Activated T-helper 1 cell treated with Interleukin-2 at 50 U/mL for 16 hours (primary cell): ENCODE measurements at places on chromosomes 7 and 10.

GRCh38 chr7:87566311-87566900 is 34.3 kb downstream of the ABCB1 start:
- no peak for DNase-seq

DNA sequence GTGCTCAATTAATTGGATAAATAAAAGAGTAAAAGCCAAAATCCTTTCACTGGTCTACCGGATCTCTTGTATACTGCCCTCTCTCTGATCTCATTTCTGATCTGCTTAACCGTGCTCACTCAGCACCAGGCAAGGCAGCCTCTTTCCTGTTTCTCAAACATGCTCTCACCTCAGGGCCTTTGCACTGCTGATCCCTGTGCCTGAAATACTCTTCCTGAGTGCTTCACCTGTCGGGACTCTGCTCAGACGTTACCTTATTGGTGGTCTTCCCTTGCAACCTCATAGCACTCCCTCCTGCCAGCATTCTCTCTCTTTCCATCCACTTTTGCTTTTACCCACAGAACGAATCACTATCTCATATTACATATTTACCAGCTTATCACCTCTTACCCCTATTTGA is 55.6 kb downstream of the NPY start:
- DNase-seq = no peak

DNA sequence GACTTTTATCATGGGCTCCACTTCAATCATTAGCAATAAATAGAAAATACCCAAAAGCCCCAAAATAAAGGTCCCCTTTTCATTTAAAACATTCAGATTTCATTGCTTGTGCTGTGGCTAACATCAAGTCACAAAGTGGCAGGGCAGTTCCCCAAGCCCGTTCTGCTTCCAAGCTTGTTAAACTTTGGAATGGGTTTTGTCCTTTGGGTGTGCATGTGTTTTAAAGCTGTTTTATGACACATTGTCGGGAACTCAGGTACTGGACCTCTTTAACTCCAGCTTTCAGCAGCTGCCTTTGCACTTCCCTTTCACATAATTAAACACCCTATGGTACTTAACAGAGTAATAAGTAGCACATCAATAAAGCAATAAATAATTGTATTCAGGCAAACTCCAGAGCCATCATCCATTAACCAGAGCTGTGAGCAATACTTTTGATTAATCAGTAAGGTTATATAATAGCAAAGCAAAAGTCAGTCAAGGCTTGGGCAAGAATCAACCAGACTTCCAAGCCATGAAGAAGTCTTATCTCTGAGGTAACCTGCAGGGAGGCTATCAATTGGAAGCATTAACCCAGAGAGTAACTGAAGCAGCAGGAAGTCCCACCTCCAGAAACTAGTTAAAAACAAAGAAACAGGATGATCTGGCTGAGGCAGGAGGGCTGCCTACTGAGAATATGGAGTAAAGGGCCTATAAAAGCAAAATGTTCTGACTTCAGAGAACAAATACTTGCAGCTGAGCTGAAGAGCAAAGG is 56.1 kb upstream of the ARID5B start:
- DNase-seq = no peak

GRCh38 chr7:44102846-44103565 is 1.1 kb upstream of the AEBP1 start:
- no peak for DNase-seq

DNA sequence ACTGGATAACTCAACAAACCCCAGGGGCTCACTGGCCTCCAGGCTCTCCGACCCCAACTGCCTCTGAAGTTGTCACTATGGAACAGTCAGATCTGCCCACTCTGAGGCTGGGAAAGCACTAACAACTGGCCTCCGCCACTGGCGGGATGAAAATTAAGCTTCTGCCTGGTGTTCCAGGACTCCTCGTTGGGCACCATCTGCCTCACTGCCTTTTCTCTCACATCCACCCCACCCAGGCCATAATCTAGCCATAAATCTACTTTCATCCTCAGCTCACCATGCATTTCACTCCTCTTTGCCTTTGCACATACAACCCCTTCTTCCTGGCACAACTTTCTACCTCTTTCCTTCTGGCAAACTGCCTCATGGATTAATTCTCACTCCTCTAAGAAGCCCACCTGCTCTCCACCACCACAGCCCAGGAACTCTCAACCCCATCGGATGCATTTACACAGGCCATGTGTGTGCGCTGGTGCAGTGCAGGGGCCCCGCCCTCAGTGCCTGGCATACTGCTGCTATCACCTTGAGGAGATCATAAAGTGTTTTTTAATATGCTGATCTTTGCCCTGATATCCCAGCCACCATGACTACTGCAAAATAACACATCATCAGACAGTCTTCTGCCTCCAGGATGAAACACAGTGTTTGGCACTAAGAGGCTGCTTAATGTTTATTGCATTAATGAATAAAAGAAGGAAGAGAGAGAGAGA is 4.0 kb downstream of the CDHR1 start:
- DNase-seq = no peak

- no peak for DNase-seq
Measured at GRCh38 chr10:46294641-46295220, 7.9 kb downstream of the ANTXRL start.

- DNase-seq = no peak
Measured at GRCh38 chr10:98659951-98660350, 213.2 kb upstream of the HPS1 start.

GRCh38 chr10:21049482-21049881 is 152.4 kb upstream of the NEBL start:
- no peak for DNase-seq

GRCh38 chr10:17533731-17534130 is 79.3 kb upstream of the ST8SIA6 start:
- no peak for DNase-seq

DNA sequence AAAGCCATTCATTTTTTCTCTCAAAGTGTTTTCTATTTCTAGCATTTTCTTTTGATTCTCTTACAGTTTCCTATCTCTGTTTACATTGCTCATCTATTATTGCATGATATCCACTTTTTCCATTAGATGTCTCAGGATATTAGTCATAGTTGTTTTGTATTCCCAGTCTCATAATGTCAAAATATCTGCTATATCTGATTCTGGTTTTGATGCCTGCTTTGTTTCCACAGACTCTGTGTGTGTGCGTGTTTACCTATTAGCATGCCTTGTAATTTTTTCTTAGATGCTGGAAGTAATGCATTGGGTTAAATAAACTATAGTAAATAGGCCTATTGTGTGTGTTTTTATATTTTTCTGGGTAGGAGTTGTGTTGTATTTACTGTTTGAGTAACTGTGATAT is 1126.3 kb downstream of the SORCS1 start:
- DNase-seq = no peak

DNA sequence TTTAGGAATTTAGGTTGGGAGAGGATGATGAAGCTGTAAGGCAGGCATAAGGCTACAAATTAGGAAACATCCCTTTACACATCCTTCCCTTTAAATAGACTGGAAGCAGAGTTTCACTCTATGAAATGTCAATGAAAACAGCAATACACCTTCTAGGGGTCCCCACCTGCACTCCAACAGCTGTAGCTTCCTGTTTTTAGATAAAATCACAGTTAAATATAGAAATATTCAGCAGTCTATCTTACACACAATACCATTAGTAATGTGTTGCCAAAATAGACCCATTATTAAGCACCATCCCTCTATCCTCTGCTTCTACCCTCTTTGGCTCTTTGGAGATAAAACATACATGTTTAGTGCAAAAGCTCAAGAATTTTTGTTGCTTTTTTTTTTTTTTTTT is 237.4 kb downstream of the PCLO start:
- no peak for DNase-seq

- DNase-seq = no peak
Measured at GRCh38 chr10:132770061-132771021, 15.6 kb downstream of the NKX6-2 start.

DNA sequence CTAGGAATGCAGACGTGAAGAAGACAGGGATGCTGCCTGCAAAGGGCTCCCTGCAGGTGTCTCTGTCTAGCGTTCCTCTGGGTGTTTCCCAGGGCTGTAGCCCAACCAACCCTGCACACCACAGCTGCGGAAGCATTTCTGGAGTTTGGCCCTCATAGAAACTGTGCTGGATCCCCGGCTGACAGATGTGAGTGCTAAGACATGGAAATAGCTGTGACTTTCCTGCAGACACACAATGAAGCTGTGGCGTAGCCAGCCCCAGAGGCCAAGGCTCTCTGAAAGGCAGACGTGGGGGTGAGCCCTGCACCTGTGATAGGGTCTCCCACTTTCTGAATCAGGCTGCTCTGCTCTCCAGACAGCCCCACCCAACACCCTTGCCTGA is 44.8 kb downstream of the ADCYAP1R1 start:
- DNase-seq = no peak

DNA sequence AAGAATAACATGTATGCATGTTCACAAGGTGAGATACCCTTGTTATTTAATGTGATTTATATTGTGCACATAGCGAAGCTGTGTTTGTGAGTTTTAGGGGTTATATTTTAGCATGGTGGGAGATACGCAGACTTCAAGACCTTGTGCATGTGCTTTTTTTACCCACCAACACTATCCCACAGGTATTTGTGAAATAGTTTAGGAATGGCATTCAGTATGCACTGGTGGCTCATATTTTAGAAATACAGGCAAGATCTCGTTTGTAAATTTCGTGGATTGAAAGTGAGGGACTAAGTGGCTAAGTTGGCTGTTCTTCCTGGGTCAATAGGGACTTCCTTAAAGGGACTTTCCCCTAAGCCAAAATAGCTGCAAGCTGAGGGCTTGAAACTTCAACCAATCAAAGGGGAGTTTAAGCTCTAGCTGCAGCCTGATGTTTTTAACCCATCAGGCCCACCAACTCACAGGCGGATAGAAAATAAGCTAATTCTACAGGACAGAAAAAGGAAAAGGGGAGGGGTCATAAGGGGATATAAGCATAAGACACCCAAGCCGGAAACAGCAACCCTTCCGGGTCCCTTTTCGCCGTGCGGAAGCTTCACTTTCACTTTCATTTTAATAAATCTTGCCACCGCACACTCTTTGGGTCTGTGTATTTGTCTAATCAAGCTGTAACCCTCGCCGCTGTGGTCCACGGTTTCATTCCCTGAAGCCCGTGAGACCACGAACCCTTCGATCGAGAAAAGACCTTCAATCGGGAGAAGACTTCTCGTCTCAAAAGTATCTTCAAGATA is 291.0 kb downstream of the GPR158 start:
- DNase-seq = no peak

- no peak for DNase-seq
Measured at GRCh38 chr10:120367341-120367740, 89.7 kb upstream of the PLPP4 start.

DNA sequence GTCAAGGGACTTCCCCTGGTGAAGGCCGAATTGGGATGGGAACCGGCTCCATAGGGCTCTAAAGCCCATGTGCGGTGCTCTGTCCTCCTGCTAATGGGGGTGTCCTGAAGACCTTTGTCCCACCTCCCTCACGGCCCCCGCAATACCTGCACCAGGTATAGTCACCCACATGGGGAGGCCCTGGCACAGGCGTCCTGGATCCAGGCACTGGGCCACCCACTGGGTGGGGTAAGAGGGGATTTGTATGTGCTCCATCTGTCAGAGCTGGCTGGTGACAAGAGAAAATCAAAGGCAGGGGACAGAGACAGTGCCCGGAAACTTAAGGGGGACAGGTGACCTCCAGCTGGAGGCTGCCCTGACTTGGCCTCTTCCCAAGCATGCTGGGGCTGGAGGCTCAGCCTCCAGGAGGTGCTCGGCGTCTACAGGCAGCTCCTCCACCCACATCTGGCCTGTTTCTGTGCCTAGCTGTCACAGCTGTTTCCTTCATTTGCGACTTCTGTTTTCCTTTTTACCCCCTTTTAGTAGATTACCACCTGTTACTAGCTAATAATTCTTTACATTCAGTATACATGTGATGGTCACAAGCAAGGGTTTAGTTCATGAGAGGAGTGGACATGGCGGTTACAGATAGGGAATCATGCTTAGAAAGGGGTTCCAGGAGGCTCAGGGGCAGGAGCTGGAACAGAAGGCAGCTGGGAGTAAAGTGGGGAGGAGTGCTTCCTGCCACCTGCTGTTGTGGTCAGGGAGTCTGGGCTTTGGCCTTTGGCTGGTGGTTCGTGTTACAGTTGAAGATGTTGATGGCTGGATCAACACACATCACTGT is 2.3 kb upstream of the CUZD1 start:
- no peak for DNase-seq

GRCh38 chr10:44780426-44780825 is 130.7 kb upstream of the TMEM72 start:
- DNase-seq = no peak

GRCh38 chr10:36888925-36889573 is 236.3 kb upstream of the ANKRD30A start:
- no peak for DNase-seq

DNA sequence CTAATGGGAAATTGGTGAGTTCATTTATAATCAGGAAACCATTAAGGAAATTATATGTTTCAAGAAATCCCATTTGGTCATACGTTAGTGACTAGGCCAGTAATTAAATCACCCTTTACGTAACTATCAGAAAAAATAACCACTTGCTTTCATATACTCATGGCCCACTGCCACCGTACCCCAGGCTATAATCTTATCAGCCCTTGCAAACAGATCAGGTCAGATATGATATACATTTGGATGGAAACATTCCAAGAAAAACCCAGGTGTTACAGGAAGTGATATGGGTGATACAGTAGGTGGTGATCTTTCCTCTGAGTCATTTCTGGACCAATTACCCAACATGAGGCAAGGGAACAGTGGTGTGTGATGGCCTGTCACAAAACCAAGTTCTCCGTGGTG is 481.0 kb upstream of the SEMA3A start:
- no peak for DNase-seq

- DNase-seq = no peak
Measured at GRCh38 chr7:47931005-47932004, 17.0 kb downstream of the PKD1L1 start.

- DNase-seq = no peak
Measured at GRCh38 chr7:8515640-8516185, 82.3 kb downstream of the NXPH1 start.

DNA sequence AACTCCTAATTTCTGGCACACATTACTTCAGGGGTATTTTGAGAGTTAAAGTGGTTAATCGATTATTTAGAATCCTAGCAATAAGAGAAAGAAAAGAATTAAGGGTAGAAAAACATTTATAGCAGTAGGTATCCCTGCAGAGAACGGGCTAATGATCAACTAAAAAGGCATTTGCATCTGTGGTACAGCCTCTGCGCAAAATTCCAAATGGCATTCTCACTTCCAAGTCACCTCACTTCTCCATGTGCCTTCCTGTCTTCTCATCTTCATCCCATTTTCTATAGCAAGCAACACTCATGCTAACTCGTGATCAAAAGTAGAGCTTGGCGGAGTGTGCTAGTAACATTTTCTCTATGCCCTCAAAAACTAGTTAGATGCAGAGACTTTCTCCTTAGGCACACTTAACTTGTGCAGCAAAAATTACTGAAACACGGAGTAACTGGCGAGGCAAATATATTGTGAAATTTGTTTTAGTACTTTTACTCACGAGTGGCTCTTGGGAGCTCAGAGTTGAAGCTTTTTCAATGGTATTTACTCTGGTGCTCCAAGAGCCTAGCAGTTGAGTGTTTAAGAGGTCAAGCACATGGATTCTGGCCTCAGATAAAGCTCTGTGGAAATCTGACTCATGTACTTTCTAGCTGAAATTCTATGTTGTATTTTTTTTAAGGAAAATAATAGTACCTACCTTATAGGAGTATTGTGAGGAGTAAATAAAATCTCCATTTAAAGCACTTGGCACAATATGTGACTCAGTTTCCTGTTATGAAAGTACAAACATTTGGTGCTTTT is 65.1 kb downstream of the MET start:
- DNase-seq = no peak

- DNase-seq = no peak
Measured at GRCh38 chr7:98133181-98133580, 26.5 kb downstream of the LMTK2 start.
